Central memory CD8-positive, alpha-beta T cell (primary cell): ENCODE measurements at places on chromosomes 13 and 19.

DNA sequence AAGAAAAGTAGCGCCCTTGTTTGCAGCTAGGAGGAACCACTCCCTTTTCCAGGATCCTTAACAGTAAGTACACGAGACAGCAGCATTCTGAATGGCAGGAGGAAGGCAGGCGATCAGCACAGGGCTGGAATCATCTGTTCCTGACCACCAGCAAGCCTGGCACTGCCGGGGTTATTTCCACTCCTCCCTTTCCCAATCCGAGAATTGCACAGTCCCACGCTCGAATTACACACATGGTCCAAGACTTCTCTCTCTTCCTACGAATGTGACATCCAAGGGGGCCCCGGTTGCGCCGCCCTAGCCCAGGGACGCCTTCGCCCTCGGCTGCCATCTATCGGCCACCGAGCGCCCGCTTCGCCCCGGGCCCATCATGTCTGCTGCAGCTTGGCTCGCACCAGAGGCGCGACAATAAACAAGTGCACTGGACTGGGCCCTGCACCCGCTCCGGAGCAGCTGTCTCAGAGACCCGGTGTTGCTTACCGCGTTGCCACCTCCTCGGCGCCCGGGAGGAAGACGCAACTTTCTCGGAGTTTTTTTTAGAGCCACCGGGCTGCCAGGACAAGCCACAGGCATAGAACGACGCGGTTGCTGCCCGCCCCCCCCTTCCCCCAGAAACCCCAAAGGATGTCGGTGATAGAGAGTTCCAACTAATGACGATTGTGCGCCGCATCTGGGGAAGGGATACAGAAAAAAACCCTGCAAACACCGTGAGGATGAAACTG is at the start of gene SLITRK5:
Gene SLITRK5 (plus strand): TSS at position 341 of the 722 bp plus-strand sequence. CDS start 4,018 bp downstream, outside the sequence.
- no peak for DNase-seq

DNA sequence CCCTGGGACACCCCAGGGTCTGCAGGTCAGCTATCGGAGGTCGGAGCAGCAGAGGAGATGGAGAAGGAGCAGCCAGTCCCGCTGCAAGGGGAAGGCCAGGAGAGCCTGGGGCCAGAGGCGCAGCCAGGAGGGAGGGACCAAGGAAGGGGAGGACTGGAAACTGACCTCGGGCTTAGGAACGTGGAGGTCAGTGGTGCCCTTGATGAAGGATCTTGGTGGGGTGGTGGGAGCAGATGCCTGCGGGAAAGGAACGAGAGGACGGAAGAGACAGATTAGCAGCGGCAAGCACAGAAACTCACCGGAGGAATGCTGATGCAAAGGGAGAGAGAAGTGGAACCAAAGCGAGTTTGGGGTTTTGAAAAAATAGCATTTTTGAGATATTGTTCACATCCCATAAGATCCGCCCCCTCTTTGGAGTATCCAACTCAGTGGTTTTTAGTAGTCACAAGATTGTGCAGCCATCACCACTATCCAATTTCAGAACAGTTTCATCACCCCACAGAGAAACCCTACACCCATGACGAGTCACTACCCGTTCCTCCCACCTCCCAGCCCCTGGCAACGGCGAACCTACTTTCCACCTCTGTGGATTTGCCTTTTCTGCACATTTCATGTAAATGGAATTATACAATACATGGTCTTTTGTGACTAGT is 22.1 kb downstream of the PLEKHF1 start:
- no peak for DNase-seq

DNA sequence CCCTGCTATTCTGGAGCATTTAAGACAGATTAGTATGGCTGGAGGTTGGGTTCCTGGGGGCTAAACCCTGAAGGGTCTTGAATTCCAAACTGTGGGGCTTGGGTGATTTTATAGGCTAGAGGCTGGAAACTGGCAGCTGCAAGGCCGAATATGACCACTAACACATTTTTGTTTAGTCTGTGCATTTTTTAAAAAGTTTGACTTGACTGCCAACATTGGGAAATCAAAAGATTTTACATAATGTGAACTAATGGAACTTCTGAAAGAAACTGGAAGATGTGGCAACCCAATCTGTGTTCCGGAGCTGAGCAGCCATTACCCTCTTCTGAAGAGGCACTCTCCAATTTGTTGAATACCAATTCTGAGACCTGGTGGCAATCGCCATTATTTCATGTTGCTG is 5.1 kb downstream of the ZNF784 start:
- DNase-seq = no peak

DNA sequence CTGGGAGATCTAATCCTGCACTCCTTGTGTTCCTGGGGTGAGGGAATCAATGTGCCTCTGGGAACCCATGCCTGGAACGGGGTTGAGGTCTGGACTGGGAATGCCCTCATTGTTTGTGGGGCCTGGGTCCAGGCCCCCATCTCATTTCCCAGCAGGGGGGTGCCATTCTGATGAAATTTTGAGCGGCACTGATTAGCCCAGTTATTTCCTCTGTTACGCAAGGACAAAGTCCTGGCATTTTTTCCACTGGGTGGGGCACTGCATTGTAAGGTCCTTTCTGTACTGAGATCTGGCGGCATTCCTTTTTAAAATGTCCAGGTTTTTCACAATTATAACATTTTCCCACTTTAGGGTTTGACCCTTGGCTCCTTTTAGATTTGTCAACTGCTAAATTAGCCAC is 14.8 kb downstream of the FPR3 start:
- DNase-seq = no peak

- no peak for DNase-seq
These were observed 14.1 kb upstream of the RELB start for GRCh38 chr19:44987148-44987675.

DNA sequence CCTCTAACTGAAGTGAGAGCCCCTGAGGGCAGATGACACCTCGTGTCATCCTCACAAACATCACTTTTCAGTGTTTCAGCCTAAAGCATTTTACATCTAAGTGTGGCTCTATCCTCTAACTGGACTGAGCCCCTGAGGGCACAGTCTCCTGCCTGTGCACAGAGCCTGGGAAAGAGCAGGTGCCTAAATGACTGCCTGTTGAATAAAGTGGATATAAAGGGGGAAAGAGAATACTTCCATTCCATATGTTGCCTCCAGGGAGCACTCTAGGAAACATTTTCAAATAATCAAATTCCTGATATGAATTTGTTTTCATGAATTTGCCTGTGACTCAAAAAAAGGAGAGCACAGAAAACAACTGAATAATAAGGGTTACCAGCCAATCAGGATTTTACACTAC is 32.2 kb downstream of the CNMD start:
- no peak for DNase-seq

DNA sequence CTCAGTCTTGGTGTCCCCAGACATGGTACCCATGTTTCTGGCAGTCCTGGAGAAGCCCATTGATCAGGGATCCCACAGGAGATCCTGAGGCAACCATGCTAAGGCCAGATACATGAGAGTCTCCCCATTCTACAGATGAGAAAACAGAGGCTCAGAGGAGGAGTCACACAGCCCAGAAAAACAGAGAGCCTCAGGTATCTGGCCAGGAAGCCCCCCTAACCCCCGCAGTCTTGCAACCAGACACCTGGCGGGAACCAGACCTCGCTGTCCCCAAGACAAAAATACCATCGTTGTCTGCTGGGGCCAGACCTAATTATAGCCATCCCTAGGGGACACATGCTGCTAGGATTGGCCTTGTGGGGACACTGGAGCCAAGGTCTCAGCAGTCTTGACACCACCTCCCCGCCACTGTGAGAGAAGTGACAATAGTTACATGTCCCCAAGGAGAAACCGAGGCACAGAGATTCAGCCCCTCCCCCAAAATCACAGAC is 1.6 kb upstream of the PDE4C start:
- no peak for DNase-seq

DNA sequence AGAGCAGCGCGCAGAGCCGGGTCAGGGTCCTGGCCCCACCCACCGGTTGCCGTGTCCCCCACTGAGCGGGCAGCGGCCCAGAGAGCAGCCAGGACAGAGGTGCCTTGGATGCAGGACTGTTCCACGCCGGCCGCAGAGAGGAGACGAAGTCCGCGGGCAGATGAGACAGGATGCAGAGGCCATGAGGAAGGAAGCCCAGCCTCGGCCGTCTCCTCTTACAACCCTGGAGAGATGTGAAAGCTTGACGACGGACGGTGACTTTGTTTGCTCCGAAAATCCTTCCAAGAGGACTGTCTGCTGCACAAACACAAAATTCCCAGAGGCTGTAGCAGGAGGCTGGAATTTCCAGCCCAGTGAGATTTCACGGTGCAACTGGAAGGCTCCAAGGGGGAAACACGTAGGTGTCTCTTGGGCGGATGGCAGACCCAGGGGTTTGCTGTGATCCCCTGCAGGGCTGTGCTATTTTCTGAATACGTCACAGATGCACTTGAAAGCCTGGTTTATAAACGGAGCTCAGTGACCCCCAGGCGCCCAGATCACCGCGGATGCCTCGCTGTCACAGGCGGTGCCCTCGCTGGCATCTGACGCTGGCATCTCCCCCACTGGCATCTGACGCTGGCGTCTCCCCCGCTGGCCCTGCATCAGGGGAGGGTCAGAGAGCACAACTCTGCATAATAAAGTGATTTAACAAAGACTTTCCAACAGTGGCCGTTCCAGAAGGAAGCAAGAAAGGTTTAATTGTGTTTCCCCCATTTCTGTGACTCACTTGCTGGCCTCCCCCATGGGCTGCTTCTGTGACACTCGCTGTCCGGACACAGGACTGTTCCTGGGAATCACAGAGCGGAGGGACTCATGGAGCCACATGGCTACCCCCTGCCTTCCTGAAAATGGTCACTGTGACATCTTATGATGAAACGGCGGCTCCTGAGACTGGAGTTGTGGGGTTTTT is 62.0 kb upstream of the C13orf46 start:
- no peak for DNase-seq

DNA sequence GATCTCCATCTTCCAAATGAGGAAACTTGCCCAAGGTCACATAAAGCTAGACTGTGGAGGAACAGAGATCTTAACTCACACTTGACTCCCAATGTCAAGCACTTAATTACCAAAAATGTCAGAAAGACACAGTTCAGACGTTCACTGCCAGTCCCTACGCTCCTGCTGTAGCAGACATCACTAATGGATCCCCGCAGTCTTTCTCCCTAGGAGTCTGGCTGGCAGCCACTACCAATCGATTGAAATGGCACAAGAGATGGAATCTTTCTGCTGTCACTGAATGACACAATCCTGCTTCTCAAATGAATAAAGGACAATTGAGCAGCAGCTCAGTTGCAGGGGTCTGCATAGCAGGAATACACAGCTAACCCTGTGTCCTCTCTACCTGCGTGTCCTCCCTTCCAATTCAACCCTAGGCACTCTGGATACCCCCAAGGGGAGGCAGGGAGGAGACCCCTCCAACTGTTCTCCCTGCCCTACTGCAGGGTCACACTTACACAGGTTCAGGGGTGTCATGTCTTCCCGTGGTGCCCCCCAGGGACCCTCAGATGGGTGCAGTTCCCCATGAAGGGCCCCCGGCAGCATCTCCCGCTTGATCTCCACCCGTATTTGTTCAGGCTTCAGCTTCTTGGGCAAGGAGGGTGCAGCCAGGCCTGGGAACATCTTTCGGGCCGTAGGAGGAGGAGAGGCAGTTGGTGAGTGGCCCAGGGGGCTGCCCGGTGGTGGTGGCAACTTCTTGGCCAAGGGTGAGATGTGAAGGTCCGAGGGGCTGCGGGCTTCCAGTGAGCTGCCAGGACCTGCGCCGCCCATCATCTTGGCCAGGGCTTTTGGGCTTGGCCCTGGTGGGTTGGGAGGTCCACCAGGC is 7.9 kb upstream of the AKAP8L start:
- DNase-seq = no peak

DNA sequence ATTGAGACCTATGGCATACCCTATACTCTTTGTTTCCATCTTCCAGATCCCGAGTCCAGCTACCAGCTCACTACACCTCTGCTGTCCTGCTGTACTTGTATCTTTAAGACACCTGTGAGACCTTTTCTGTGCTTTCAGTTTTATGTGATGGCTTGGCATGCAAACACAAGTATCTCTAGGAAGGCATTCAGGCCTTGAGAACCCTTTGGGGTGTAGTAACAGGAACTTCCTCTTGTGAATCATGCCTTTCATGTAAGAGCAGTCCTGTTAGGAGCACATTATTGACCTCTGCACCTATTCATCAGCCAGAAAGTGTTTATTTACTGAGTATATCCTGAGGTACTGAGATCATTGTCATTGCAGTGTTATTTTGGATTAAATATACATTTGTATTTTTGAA is 87.0 kb upstream of the HTR2A start:
- no peak for DNase-seq

- DNase-seq = no peak
These were observed 38.9 kb downstream of the TEX29 start for GRCh38 chr13:111359237-111359915.

GRCh38 chr19:7704280-7705060 is 2.5 kb upstream of the FCER2 start:
- no peak for DNase-seq

DNA sequence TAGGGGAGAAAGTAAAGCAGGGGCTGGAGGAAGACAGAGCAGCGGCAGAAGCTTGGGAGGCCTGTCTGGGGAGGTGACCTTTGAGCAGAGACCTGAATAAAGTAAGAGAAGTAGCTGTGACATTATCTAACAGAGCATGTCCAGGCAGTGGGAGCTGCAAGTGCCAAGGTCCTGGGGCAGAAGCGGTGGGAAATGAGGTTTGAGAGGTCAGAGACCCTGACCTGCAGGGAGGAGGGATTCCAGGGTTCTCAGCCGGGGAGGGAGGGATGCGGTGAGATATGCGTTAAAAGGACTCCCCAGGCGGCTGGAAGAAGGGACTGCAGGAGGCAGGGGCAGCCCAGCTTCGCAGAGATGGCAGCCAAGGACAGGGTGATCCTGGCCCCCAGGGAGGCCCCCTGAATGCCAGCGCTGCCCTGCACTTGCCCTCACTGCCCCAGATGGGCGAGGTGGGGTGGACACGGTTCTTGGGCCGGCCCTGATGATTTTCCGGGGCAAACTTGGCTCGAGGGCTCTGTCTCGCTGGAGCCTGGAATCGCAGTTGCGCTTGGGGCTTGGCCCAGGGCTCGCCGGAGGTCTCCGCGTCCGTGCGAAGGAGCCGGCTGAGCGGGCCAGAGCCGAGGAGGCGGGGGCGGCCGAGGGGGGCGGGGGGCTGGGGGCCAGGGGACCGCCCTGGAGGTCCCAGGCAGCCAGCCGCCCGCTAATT is 3.2 kb downstream of the CRLF1 start:
- DNase-seq = no peak

- no peak for DNase-seq
These were observed 4.1 kb downstream of the ZNF296 start for GRCh38 chr19:45071969-45072790.

- no peak for DNase-seq
These were observed 793.9 kb upstream of the PCDH9 start for GRCh38 chr13:68023838-68024581.

DNA sequence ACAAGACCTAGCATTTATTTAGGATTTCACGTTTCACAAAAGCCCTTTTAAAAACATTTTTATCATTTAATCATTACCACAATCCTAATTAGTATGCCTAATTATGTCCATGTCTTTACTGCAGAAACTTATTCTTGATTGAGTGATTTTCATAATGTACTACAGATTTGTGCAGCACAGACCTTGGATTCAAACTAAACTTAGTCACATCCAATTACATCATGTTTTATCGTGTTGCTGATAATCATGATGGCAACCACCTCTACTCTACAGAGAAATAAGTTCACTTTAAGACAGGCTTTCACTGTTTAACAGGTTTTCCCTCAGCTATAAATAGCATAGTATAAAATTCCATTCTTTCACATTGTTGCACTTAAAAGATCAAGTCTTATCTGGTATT is 240.9 kb upstream of the RFC3 start:
- no peak for DNase-seq
